CD4-positive, alpha-beta memory T cell (primary cell): ENCODE measurements at places on chromosomes 6 and 20.

DNA sequence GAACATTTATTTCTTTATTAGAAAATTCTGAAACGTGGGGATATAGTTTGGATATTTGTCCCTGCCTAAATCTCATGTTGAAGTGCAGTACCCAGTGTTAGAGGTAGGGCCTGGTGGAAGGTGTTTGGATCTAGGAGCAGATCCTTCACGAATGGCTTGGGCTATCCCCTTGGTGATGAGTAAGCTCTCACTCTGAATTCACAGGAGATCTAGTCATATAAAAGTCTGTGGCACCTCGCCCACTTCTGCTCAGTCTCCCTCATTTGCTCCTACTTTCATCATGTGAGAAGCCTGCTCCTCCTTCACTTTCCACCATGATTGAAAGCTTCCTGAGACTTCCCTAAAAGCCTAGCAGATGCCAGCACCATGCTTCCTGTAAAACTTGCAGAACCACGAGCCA is 96.8 kb upstream of the GJE1 start:
- no peak for DNase-seq

DNA sequence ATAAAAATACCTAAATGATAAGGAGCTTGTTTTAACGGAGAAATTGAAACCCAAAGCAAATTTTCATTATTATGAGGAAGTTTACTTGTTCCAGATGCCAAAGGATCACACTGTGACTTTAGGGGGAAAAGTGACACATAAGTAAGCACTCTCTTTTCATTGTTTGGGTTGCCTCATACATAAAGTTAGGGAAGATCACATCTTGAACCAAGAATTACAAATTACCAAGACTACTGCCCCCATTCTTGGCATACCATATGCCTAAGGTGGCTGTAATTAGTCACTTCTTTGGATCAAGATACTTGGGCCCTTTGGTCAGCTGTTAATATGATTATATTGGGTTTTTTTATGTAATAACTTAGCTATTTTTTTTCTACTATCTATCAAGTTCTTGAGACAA is 269.0 kb downstream of the COL12A1 start:
- no peak for DNase-seq

DNA sequence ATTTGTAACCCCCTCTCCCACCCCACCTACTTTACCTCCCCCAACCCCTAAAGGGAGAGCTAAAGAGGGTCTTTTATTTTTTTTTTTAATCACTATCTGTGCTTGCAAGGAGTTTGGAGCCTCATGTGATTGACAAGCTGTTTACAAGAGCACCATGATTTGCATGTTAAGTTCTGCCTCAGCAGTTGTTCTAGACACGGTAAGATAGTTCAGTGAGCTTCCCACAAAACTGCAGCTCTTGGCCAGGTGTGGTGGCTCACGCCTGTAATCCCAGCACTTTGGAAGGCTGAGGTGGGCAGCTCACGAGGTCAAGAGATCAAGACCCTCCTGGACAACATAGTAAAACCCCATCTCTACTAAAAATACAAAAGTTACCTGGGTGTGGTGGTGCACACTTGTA is 5.0 kb upstream of the PXDC1 start:
- no peak for DNase-seq

DNA sequence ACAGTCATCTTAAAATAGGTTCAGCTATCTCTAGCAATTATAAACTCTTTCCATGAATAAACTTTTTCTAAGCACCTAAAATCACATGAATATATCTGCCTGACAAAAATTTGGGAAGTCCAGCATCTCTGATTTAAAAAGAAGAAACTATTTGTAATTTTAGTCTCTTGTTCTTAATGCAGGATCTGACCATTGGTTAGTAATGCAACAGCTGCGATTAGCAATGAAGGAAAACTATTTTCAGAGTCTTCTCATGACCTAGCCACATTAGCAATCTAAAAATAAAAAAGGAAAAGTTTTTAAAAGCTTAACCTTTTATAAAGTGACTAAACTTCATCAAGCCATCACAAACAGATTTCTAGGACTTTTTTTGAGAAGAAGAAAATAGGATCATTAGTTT is 97.5 kb downstream of the PTPRK start:
- DNase-seq: no peak

DNA sequence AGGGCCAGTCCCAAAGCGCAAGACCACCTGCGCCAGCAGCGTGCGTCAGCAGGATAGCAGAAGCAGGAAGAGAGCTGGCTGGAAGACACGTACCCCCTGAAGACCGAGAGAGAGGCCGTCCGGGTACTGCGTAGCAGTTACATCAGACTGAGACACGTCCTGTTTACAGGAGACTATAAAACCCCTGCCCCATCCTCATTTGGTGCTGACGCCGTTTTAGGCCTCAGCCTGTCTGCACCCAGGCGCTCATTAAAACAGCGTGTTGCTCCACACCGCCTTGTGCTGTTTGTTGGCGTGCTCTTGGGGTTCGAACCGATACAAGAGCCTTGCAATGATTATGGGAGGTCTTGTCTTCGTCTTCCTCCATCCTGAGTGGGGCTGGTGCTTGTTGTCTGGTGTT is 31.8 kb upstream of the ULBP3 start:
- DNase-seq: no peak

DNA sequence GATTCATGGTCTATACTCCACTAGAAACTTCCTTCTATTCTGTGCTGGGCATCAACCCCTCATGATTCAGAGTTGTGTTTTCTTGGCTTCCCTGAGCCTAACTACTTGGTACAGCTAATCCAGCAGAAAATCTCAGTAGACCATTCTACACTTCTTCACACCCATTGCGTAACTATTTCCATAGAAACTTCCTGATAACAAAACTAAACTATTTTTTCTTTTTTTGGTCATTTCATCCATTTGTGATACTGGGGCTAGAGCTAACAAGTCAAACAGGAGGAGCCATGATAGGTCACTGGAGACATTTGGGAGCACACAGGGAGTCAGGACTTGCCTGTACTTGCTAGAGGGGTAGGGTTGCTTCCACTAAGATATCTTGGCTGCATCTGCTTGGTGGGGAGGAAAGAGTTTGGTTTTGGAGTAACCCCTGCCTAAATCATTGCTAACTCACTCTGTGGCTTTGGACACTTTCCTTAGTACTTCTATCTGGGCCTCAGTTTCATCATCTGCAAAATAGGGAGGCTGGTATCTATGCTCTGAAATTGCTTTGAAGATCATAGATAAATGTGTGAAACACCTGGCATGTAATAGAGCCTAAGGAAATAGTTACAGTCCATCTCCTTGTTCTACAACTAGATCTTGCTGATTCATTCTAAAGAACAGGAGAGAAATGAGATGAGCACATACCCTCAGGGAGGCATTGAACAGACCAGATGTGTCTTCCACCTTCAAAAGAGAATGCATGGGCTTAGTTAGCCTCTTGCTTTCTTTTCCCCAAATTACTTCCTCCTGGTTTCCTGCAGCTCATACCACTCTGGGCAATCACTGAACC is 127.9 kb upstream of the ADGRF1 start:
- DNase-seq: no peak

GRCh38 chr20:41005361-41005729 is 23.3 kb upstream of the TOP1 start:
- DNase-seq: no peak

GRCh38 chr20:36091561-36092397 is 62.8 kb upstream of the EPB41L1 start:
- no peak for DNase-seq

- DNase-seq: no peak
These were observed 14.4 kb upstream of the CEBPB start for GRCh38 chr20:50175938-50176933.
